ENCODE measurements at places on chromosomes 6 and 20.
A peak's percentile ranks its signal among the peaks of the same experiment; 100 is the strongest.

DNA sequence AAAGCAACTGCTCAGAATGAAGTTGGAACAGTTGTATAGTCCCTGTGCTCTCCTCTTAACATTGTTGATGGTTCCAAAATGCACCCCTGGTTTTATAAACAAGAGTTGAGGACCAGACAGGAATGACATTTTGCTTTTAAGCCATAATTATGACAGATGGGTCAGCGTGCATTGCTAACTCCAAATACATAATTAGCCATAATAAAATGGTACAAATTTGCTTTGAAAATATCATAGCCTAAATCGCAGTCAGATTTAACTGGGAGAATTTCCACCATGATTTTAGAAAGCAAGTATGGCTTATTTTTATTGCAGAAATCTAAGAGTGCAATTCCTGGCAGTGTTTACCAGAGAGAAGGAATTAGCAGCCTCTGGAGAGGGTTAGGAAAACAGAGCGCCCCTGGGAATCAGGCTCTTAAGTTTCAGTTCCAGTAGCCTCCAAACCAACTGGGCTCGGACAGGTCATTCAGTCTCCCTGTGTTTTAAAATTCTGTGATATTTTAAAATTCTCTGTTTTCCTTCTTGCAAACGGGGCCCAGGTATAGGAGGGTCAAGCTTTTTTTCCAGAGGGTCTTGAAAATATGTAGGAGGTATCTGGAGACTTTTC is 302.3 kb downstream of the TBC1D7 start:
- DNase-seq, result no peak

DNA sequence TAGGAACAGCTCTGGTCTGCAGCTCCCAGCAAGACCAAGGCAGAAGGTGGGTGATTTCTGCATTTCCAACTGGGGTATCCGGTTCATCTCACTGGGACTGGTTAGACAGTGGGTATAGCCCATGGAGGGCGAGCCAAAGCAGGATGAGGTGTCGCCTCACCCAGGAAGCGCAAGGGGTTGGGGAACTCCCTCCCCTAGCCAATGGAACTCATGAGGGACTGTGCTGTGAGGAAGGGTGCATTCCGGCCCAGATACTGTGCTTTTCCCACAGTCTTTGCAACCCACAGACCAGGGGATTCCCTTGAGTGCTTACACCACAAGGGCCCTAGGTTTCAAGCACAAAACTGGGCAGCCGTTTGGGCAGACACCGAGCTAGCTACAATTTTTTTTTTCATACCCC is 21.8 kb downstream of the HDDC2 start:
- DNase-seq, result no peak

DNA sequence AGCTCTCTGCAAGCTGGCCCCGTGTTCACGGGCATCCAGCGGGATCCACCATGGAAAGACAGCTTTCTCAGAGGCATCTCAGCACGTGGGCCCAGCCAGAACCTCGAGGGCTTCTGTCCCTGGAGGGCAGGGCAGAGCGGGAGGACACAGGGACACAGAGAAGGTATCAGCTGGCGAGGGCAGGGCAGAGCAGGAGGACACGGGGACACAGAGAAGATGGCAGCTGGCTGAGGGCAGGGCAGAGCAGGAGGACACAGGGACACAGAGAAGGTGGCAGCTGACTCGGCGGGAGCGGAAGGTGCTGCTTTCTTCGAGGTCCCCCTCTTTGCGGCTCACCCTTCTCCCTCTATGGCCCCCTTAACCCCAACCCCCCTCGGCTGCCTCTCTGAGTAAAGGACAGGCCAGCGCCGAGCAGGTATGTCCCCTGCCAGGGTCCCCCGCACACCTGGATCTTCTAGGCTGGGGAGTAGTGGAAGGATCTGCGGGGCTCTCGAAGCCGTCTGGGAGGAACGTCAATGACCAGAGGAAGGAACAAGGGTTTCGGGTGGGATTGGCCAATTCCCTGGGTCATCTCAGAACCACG is 28.9 kb upstream of the BHLHE23 start:
- no peak for DNase-seq

- no peak for DNase-seq
These were observed 233.4 kb downstream of the TBC1D7 start for GRCh38 chr6:13094781-13095425.

DNA sequence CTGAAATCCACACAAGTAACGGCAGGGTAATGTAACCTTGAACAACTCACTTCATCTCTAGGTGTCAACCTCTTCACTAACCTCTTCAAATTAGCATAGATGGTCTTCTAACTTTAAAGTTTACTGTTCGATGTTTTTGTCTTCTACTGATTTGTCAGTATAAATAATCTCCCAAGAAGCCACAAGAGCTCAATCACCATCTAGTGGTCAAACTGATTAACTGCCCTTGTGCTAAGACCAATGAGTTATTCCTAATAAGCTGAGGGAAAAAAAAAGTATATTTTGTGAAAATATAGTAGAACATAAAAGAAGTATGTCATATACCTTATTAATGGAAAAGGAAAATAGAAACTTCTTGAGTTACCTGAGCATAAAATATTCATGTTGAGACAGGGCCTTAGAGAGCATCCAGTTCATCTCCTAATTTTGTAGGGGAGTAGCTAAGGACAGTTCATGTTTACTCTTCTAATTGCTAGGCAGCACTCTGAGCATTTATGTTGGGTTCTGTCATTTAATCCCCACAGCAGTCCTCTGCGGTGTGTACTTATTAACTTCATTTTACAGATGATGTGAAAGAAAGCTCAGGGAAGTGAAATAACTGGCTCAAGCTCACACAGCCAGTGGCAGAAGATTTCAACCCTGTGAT is 317.1 kb downstream of the ESR1 start:
- no peak for DNase-seq

GRCh38 chr20:3328501-3328900 is 79.0 kb downstream of the DNAAF9 start:
- DNase-seq, result no peak

DNA sequence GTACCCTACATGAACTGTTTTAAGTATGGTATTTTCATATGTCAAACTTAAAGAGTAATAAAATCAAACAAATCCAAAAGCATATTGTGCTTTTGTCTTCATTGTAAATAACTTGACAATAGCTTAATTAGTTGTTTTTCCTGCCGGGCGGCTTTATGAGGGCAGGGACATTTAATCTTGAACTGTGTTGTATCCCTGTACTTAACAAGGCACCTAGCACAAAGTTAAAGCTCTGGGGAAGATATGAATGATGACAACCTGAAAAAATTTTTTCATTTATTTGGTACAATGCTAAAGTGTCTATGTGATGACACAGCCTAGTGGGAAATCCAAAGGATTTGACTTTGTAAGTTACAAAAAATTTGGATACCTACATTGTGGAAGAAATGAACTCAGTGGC is 502 bp upstream of the HACE1 start:
- DNase-seq, result no peak

GRCh38 chr20:47058236-47058635 is 163.6 kb downstream of the EYA2 start:
- DNase-seq, result no peak

GRCh38 chr20:13356591-13356990 is 135.5 kb downstream of the ISM1 start:
- DNase-seq, result no peak

- DNase-seq, result no peak
These were observed 42.5 kb downstream of the HMGCLL1 start for GRCh38 chr6:55536391-55536956.

DNA sequence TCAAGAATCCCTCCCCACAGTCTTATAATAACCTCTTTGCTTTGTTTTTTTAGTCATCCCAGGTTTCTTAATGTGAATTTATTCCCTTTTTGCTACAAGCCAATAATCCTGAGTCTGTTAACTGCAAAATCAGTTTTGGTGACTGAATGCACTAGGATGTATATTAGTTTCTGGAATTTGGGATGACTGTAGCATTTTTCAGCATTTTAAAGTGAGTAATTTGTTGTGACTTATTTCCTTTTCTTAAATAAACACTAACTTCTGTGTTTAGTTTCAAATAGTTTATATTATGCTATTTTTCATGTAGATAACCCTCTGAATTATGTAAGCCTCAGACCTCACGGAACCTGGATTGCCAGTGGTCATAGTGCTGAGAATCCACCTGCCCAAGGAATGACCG is 5.5 kb downstream of the CST1 start:
- DNase-seq, result no peak

DNA sequence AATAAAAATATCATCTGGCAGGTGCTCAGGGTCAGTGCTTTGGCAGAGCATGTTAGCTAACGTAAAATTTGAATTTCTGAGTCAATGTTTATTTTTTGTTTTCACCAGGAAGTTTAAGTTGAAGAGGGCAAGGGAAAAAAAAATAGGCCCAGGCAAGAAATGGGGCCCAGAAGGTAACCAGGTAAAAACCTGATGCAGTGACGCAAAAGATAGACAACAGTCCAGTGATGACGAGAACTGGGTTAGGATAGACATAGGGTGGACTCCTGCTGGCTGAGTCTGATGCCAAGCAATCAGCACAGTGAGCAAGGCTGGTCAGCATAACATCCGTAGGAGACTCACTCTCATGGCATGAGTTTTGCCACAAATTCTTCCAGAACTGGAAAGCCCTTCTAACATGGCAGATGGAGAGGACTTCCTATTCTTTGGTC is 42.2 kb downstream of the ZHX3 start:
- DNase-seq, result no peak

DNA sequence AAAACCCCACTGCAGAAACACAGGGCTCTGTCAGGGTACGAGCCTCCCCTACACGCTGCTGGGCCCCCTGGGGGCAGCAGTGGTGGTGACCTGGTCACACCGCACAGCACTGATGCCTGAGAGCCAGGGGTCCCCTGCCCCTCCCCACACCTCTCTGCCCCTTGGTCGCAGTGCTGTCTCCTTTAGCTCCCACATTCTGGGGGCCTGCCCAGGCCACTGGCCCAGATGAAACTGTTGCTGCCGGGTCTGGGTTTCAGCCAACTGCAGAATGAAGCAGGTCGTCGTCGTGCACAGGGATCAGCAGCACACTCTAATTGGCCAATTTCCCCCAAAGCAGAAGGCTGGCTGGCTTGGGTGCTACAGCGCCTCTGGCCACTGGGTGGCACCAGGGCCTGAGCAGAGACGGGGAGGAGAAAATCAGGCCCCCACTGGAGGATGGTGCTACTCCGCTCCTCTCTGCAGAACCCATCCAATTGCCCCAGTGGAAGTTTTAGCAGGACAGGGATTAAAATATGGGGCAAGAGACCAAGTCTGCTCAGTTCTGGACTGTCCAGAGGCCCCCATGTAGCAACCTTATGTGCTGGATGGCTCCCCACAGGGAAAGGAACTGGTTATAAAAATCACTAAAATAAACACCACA is 26.1 kb downstream of the DIDO1 start:
- DNase-seq, result peak; percentile 73

GRCh38 chr6:141874930-141875602 is 257.7 kb upstream of the GJE1 start:
- DNase-seq, result no peak

- no peak for DNase-seq
These were observed 11.1 kb downstream of the GGT7 start for GRCh38 chr20:34861386-34862084.

DNA sequence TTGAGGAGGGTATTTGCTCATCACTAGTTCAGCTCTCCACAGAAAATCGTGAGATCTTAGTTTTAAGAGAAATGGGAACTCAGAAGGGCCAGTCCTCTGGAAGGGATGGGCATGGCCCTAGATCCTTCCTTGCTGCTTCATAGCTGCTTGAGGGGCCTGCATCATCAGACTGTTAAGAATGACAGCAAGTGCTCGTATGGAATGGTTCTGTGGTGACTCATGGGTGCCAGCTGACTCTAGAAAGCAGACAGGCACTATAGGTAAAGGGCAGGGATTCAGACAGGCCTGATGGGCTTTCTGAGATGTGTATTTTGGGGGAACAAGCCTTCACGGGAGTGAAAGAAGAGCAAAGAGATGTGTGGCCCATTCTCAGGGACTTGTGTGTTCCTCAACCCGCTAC is 90.8 kb downstream of the MYLK4 start:
- no peak for DNase-seq

GRCh38 chr20:2093883-2094282 is 7.7 kb upstream of the STK35 start:
- no peak for DNase-seq

DNA sequence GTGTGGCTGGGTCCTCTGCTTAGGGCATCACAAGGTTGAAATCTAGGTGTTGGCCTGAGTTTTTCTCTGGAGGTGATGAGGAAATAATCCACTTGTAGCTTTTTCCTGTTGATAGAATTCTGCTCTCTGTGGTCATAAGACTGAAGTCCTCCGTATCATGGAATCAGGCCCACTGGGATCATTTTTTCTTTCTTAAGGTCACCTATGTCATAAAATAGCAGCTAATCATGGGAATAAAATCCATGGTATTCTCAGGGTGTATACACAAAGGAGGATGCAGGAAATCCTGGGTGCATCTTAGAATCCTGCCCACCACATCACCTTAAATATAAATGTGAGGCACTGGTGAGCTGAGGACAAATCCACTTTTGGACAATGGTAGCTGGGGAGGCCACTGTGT is 72.7 kb downstream of the PRDM1 start:
- DNase-seq, result no peak

DNA sequence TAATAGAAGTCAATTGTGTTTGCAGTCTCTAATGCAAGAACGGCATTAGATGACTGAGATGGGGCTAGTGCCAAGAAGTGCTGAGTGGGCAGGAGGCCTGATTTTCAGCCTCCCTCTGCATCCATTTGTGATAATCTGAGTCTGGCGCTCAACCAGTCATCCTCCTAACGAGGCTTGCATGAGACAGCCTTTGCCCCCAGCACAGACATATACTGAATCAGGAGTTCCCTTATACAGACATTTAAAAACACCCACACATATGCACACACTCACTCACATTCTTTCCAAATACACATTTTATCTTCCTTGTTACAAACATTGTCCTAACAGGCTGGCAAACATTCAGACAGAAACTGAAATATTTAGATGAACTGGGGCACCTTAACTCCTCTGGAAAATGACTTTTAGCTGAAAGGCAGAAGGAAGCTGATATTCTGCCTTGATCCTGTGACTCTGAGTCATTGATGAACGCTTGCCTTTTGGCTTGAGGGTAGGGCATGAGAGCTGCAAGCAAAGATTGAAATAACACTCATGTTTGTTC is 562.3 kb downstream of the DHX35 start:
- DNase-seq, result no peak

DNA sequence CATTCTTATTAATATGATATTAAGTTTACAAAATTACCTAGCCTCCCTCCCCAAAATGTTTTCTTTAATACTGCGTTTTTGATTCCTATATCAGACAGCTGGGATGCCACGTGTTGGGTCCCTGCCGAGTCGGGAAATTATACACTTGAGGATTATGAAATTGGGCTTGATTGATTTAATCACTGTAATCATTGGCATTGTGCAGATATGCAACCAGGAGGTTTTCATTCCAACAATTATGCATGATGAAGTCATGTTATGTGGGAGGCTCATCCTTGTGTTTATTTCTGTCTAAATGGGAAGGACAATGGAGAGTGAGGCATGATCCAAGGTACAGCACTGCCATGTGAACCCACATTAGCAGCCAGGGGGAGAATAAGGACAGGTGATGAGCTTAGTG is 30.6 kb upstream of the RIPOR2 start:
- no peak for DNase-seq

- DNase-seq, result no peak
These were observed 102.7 kb upstream of the CNKSR3 start for GRCh38 chr6:154613137-154613676.

Measured in CD4-positive, alpha-beta T cell treated with Interleukin-15 for 1 hour (primary cell).